ENCODE measurements at places on chromosomes 13 and 19.

DNA sequence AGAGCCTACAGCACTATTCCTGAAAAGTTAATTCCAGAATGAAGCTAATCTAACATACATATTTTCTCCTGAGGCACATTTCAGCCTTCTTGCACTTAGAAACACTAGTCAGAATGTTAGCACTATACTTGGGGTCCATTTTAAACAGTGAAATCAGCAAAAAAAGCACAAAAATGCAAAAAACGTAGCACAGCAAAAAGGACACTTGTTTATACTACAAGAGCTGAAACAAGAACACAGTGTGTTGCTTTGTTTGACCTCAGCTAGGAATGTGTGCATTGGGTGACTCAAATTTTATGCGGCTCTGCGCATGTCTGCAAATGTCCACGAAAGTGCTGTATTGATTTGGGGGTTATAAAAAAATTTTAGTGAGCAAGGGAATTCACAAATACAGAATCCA lies 226.2 kb downstream of the KCNRG start:
- DNase-seq = no peak

DNA sequence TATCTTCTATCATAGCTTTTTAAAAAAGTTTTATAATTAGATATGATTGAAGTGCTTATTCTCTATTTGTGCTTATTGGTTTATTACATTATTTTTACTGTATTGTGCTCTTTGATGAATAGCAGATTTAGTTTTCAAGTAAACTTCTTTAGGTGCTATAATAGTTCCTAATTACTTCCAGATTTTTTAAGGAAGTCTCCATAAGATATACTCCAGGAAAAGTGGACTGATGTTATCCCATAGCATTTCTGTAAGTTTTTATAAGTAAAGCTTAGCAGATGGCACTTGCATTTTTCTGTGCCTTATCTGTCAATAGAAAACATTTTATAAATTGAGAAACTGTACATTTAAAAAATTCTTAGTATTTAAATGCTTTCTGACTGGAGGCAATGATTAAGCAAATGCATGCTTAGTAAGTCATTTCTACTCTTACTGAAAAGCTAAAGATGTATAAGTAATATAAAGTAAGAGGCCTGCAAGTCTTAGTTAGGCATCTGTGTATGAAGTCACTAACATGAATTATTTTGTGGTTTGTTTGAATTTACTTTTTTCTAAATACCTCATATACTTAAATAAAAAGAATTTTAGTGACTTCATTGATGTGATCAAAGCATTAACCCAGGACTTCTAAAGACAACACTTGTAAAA lies 182.8 kb downstream of the MAB21L1 start:
- no peak for DNase-seq

- no peak for DNase-seq
Measured at GRCh38 chr13:26476111-26476781, 81.2 kb upstream of the WASF3 start.

DNA sequence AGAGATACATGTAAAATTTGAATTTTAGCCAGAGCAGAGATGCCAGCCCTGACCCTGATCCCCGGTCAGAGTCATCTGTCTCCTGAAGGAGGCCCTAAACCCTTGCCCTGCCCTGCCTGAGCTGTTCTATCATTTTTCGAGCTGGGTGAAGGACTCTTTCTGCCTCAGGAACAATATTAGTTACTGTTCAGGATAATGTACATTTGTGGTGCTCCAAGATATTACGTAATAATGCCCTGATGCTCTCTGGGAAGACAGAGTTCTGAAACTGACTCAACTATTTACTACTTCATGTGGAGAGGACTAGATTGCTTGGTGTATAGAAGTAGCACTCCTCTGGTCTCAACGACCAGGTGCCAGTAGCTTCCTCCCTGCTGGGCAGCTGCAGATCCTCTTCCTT lies 37.9 kb upstream of the UBL3 start:
- no peak for DNase-seq

GRCh38 chr19:9671655-9672054 lies 3.2 kb downstream of the ZNF562 start:
- DNase-seq = no peak

- no peak for DNase-seq
Measured at GRCh38 chr19:56974556-56975207, 134.2 kb upstream of the PEG3 start.

Data from NCI-H524 (cell line).